IPS-NIHi11 (cell line): ENCODE measurements at places on chromosomes 5 and 9.

GRCh38 chr5:143782588-143783386, 29.2 kb upstream of the HMHB1 start:
- DNase-seq = peak; percentile 47

DNA sequence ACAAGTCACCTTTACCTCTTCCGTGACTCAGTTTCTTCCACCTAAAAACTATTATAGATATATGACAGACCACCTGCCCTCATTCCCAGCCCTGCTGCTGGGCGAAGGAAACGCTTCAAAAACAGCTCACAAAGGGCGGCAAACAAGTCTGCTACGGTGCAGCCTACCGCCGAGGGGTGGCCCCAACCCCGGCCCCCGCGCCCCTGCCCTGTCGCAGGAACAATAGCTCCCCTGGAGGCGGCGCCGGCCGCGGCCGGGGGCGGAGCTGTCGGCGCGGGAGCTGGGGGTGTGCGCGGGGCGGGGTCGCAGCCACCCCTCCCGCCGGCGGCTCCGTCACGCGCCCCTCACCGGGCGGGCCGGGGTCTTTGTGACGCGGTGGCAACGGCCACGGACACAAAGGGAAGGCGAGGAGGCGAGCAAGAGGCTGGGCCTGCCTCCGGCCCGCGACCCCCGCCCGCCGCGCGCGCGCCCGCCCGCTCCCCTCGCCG, at the start of gene TMEFF1:
TMEFF1 (plus strand) TSS at position 362 of the 488 bp plus-strand sequence. CDS start 396 bp downstream, outside the sequence.
- peak; percentile 97 for DNase-seq

DNA sequence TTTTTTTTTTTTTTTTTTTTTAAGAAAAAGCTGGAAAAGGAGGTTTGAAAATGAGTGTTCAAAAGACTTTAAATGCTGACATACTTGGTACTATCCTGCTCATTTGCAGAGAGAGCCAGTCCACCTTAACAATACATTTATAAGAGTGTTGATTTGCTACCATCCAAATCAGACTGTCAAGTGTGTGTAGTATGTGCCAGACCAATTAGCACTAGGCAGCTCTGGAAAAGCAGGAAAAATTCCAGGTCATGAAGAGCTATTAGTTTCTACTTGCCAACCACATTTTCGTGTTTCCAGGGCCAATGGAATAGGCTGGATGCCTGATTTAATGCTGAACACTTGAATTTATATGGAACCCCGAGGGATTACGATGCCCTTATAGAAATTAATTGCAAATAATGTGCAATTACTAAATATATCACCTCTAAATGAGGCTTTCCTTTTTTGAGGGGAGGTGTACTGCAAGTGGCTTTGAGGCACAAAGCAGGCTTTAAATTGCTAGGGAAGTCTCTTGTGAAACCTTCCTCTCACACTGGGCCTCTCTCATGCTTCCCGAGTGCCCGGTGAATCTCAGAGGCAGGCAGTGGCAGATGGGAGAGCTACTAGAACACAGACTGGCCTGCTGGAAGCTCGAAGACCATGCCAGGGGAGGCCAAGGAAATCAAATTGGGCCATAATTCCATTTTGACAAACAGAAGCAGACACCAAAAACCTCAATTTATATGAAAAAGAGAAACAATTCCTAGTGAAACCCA, 178.7 kb downstream of the PPP2R2B start:
- no peak for DNase-seq

GRCh38 chr9:5453004-5453403, 2.7 kb downstream of the CD274 start:
- DNase-seq = no peak

GRCh38 chr9:121318631-121319382, 50.8 kb downstream of the GSN start:
- DNase-seq = no peak

- no peak for DNase-seq
Observed at GRCh38 chr5:34867660-34868059, 28.7 kb downstream of the TTC23L start.

GRCh38 chr5:168707716-168708695, 128.8 kb upstream of the PANK3 start:
- DNase-seq = no peak

GRCh38 chr5:112087222-112087621, 330.2 kb upstream of the NREP start:
- DNase-seq = no peak

DNA sequence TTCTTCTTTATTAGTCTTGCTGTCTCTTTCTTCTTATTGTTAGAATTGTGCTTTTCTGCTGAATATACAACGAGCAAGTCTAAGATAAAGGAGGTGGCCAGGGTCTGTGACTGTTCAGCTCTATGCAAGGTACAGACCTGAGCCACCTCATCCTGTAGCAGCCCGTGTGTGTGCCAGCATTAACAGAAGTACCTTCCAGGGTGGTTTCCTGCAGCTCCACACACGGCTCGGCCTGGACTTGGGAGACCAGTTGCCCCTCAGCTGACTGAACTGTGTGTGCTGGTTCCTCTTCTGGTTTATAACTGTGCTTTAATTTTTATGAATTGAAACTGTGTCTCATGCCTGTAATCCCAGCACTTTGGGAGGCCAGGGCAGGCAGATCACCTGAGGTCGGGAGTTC, 70.5 kb downstream of the FBXL7 start:
- no peak for DNase-seq

GRCh38 chr9:131598121-131598520, 52.8 kb downstream of the PRRT1B start:
- DNase-seq = no peak

DNA sequence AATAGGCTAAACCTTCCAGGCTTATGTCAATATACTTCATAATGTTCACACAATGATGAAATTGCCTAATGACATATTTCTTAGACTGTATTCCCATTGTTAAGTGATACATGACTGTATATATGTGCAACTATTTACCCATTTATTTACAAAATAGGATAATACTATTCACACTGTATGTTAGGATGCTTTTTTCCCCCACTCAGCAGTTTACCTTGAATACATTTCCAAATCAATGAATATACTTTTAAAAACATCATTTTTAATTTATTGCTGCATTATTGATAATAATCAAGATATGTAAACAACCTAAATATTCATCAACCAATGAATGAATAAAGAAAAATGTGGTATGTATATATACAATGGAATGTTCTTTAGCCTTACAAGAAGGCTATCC, 55.5 kb downstream of the PCSK1 start:
- DNase-seq = no peak

GRCh38 chr5:446883-447263, 3.9 kb downstream of the EXOC3 start:
- DNase-seq = peak; percentile 60

- DNase-seq = no peak
Observed at GRCh38 chr9:31034311-31034710, 1350.1 kb upstream of the ACO1 start.

- no peak for DNase-seq
Observed at GRCh38 chr5:77768978-77769377, 7.2 kb downstream of the TBCA start.

DNA sequence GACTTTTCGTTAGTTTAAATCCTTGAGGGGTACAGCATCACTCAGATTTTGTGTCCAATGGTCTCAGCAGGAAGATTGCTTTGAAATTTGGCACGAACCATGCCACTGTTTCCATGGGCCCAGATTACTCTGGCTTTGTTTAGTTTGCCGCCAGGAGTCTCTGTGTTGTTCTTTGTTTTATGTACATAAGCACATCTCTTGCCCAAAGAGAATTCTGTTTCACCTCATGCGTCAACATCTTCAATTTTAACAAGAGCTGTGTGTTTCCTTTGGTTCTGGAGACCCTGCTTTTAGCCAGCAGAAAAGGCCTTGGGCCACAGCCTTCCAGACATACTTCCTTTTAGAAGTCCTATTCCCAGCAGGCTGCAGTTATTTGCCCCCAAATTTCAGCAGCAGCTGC, 62.4 kb downstream of the TNPO1 start:
- no peak for DNase-seq

DNA sequence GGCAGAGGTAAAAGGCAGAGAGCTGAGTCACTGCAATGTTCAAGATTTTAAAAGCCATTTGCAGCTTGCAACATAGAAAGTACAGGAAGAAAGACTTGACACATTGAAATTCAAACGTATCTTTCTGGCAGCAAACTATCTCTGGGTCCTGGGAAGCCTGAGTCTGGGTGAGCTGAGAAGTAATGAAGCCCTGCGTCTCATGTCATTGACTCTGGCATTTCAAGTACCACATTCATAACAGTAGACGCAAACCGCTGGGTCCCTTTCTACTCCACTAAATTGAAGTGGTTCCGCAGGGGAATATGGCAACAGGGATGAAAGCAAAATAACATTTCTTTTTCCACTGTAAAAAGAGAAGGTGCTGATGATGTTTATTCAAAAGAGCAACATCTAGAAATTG, 694.3 kb downstream of the BRINP1 start:
- no peak for DNase-seq
